Renal cortical epithelial cell (primary cell): ENCODE measurements at places on chromosomes 1 and 21.

GRCh38 chr1:83857103-83857502 is 141.8 kb downstream of the TTLL7 start:
- peak; percentile 44 for DNase-seq

- peak; percentile 74 for DNase-seq
These were observed 273.1 kb upstream of the SNX7 start for GRCh38 chr1:98388441-98388840.

- no peak for DNase-seq
These were observed 46.0 kb downstream of the RPL5 start for GRCh38 chr1:92877792-92878191.

DNA sequence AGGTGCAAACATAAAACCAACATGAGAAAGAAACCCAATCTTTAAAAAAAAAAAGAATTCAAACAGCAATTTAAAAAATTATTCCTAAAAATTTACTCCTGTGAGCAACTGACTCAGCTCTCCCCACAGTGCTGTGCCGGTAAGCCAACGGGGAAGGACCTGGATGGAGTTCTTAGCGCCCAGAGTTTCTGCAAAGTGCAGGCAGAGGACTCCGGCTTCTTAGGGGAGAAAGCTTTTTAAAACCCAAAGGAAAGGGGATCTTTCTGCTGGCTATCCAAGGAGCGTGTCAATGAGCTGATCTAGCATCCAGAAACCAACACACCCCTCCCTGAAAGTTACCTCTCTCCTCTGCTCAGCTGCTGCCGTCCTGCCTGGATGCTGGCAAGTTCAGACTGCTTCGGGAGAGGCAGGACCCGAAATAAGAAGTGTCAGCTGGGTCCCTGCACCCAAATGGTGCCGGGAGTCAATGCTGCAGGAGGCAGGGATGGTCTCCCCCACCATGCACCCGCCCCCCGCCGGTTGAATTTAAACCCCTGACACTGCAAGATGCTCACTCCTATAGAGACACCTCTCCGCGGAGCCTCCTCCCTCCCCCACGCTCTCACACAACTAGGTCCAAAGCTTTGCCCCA is 32.2 kb upstream of the H6PD start:
- DNase-seq, result no peak

- no peak for DNase-seq
These were observed 552 bp downstream of the GPATCH4 start for GRCh38 chr1:156600733-156601121.

GRCh38 chr21:44779417-44780136 is 22.0 kb downstream of the UBE2G2 start:
- no peak for DNase-seq

DNA sequence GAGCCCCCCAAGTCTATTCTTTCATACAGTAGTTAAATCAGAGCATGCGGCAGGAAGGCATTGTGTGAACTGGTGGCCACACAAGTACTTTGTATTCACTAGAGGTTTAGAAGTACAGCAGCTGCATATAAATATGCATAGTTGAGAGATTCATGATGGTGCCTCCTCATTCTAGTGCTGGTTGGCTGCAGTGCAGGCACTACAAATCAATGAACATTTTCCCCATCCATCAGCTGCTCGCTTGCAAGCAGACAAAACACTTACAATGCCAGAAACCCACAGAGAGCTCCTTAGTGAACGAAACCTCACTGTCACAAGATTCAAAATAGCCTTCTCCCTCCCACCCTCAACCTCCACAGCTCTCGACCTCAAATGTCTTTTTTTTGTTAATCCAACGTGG is 726.2 kb downstream of the USP25 start:
- DNase-seq, result no peak
